ENCODE measurements at places on chromosomes 4 and X.

- DNase-seq: no peak
Observed at GRCh38 chr4:102612824-102613366, 111.7 kb downstream of the NFKB1 start.

DNA sequence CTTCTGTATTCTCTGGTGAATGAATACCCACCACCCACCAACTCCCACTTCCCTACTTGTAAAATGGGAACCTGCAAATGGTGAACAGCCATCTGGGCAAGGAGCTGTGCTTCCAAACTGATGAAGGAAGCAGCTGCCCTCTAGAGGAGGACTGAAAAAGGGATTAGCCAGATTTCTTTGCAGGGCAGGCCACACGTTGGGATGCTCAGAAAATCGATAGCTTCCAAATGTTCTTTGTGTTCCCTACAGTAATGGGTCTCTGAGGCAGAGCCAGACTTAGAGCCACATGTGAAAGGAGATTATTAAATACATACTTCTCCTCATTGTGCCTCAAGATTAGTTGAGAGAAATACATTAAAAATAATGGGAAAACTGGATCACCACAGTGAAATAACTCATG lies 39.3 kb upstream of the LPAR4 start:
- DNase-seq: no peak

- no peak for DNase-seq
Observed at GRCh38 chr4:169070895-169071218, 60.8 kb upstream of the CBR4 start.

GRCh38 chr4:147778942-147779341 lies 47.1 kb downstream of the ARHGAP10 start:
- no peak for DNase-seq

DNA sequence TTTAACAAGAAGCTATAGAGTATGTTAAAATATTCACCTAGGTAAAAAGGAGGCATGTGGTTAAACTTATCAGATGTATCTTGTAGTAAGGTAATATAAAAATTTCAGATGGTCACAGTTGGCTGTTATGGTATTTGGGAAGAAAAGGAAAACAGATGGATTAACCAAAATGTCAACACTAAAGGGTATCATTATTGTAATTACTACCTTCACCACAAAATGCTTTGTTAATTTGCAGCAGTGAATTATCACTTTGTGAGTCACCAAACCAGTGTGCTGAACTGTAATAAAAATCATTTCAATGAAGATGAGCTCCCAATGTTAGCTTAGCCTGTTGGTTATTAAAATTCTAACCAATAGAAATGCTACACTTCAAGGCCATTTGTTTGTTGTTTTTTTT lies 233.9 kb downstream of the RPA4 start:
- no peak for DNase-seq

- no peak for DNase-seq
Observed at GRCh38 chr4:1808851-1809753, 16.0 kb downstream of the FGFR3 start.

DNA sequence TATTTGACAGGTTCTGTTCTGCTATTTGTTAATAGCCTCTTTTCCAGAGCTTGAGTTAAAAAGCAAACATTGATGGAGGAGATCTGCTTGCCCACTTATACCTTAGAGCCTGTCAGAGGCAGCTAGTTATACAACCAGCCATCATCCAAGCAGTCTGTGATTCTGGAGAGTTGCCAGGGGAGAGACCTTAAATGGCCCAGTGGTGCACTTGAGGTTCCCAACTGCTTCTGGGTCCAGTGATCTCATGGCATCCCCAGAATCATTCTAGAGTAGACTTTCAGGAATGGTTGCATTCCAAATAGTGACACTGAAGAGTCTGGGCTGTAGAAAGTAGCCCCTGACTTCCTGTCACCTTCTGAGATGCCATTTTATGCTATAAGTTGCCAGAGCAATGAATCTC lies 160.7 kb downstream of the FHIP1A start:
- no peak for DNase-seq

DNA sequence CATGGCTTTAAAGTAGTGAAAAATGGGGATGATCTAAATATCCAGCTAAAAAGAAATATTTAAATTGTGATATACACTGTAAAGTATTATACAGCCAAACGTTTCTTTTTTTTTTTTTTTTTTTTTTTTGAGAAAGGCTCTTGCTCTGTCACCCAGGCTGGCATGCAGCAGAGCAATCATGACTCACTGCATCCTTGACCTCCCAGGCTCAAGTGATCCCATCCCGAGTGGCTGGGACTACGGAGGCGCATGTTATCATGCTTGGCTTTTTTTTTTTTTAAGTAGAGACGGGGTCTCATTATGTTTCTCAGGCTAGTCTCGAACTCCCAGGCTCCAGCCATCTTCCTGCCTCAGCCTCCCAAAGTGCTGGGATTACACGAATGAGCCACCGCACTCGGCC lies 17.1 kb downstream of the SMIM14 start:
- DNase-seq: no peak

- no peak for DNase-seq
Observed at GRCh38 chr4:33052241-33052640, 2332.1 kb downstream of the PCDH7 start.

- no peak for DNase-seq
Observed at GRCh38 chr4:74369855-74370254, 4.9 kb downstream of the EREG start.

GRCh38 chr4:124480061-124480460 lies 232.5 kb downstream of the ANKRD50 start:
- no peak for DNase-seq

DNA sequence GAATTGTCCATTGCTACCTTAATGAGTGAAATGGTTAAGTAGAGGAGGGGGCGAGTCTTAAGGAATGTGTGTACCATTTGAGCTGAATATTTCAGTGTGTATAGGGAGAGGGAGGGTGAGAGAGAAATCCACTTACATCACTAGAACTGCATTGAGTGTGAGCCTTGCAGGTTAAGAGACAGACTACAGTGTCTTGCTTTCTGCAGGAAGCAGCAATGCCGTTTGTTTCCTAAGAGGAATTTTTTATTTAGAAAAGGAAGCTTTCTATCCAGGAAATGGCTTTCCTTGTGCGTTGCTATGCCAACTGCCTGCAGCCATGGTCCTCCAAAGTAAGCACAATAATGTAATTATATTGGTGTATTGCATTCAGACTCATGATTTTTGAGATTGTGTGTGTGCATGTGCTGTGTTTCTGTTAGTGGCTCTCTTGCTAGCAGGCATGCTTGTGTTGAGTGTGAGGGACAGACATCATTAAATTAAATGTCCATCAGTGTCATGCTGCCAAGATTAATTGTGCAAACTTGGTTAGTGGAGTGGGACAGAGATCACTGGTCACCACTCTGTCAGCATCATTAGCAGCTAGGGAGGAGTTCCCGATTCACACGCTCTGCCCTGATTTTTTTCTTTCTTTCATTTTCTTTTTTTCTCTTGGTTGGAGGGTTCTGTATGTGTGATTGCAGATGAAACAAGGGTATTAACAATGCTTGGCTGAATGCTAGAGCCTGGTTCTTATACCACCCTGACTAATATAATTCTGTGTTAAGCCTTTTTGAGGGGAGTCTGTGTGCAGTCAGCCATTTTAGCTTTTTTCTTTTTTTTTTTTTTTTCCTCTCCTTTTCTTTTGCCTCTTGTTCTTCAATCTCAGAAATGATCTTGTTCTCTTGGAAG lies 164.3 kb downstream of the RAPGEF2 start:
- no peak for DNase-seq

DNA sequence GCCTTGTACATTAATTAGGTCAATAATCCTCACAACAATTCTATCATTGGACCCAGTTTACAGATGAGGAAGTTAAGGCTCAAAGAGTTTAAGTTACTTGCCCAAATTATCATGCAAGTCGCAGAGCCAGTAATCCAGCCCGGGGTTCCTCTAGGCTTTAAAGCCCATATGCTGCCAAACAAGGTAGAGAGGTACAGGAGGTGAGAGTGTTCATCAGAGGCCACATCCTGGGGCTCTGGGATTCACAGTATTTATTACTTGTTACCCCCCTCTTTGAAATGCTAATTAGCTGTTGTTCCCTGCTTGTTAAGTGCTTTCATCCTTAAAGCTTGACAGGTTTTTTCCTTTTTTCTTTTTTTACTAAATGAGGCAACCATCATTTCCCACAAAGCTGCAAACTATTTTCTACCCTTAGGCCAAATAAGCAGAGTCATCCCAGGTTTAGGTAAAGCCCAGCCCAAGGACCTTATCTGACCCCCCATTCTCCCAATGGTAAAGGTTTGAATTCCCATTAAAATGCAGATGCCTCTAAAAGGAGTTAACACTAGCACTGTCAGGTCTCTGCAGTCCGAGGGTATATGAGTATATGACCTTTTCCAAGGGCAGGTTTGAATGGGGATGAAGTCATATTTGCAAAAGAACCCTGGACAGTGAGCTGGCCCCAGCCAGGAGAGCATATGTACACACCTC lies 150.3 kb downstream of the SOX3 start:
- no peak for DNase-seq

Data from stimulated activated CD8-positive, alpha-beta memory T cell treated with anti-CD3 and anti-CD28 coated beads, Interleukin-7, amount 100 ng/mL, for 1 hour (primary cell).